HAP-1 (cell line): ENCODE measurements at places on chromosomes 5 and 9.

DNA sequence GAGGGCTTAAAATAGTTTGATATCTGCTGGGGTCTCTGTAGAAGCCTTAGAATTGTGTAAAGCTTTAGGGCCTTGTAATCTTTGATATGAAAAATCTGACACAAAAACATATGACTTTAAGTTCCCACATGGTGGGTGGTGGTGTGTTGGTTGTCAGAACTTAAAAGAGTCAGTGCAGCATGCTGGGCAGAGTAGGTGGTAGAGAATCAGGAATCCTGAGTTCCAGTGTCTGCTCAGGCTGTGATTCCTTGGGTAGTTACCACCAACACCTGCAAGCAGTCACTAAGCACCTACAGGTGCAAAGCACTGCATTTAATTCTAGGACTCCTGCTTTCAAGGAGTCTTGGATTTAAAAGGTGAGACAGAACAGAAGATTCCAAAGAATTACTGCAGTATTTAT is 144.6 kb downstream of the ACER2 start:
- DNase-seq = no peak

GRCh38 chr5:156913355-156913718 is 49.7 kb downstream of the TIMD4 start:
- no peak for DNase-seq

- no peak for DNase-seq
Measured at GRCh38 chr9:536597-537511, 304.6 kb upstream of the DMRT1 start.

- DNase-seq = no peak
Measured at GRCh38 chr5:176577312-176578176, 28.4 kb downstream of the CDHR2 start.

GRCh38 chr5:73204332-73204731 is 31.3 kb downstream of the TMEM174 start:
- DNase-seq = no peak
